Tibial nerve (tissue), 4 donors: ENCODE measurements at places on chromosomes 4 and X.

- H3K27me3 ChIP-seq, result no peaks in the 10 kb centered on the region
- no peaks in the 10 kb centered on the region for H3K36me3 ChIP-seq
- DNase-seq, result no peak
- no peak overlapping the region for H3K27ac ChIP-seq
- no peaks in the 10 kb centered on the region for H3K4me1 ChIP-seq
Measured at GRCh38 chr4:94160774-94161173, 46.9 kb upstream of the SMARCAD1 start.

DNA sequence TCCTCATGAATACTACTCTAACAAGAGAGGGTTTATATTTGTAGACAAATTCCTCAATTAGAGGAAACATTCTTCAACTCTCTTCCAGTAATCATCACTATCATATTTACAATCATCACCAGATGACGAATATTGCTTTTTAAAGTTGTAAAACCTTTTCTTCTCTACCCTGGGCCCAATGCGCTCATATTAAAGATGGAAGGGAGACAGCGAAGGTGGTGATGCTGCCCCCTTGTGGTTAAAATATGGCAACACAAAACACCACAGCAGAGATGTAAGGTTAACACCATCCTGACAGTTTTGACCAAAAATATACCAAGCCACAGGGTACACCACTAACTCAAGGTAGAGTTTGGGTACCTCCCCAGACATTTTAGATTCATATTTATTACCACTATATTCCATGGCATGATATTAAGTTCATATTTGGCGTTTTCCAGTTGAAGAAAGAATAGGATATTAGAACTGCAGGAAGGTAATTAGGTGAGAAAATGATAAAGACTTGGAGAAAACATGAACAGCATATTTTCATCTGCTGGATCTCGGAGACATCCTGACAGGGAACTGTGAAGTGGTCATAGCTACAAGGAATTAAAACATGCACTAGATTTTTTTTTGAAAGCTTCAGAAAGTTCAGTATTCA lies 72.8 kb downstream of the SLC9A7 start:
- H3K4me1 ChIP-seq, result no peaks in the 10 kb centered on the region
- H3K4me3 ChIP-seq, result no peak overlapping the region
- peaks cover 6% of the 10 kb centered on the region for H3K27me3 ChIP-seq
- no peak overlapping the region for H3K27ac ChIP-seq

- DNase-seq, result no peak
- H3K4me3 ChIP-seq, result no peak overlapping the region
- H3K27me3 ChIP-seq, result peaks cover 27% of the 10 kb centered on the region
Measured at GRCh38 chrX:112874175-112874574, 33.5 kb upstream of the AMOT start.

GRCh38 chrX:63128509-63128908 lies 222.6 kb downstream of the SPIN4 start:
- no peak for DNase-seq
- no peak overlapping the region for H3K27ac ChIP-seq
- no peaks in the 10 kb centered on the region for H3K27me3 ChIP-seq
- H3K36me3 ChIP-seq, result no peaks in the 10 kb centered on the region
- no peak overlapping the region for H3K4me3 ChIP-seq
- no peaks in the 10 kb centered on the region for H3K4me1 ChIP-seq

DNA sequence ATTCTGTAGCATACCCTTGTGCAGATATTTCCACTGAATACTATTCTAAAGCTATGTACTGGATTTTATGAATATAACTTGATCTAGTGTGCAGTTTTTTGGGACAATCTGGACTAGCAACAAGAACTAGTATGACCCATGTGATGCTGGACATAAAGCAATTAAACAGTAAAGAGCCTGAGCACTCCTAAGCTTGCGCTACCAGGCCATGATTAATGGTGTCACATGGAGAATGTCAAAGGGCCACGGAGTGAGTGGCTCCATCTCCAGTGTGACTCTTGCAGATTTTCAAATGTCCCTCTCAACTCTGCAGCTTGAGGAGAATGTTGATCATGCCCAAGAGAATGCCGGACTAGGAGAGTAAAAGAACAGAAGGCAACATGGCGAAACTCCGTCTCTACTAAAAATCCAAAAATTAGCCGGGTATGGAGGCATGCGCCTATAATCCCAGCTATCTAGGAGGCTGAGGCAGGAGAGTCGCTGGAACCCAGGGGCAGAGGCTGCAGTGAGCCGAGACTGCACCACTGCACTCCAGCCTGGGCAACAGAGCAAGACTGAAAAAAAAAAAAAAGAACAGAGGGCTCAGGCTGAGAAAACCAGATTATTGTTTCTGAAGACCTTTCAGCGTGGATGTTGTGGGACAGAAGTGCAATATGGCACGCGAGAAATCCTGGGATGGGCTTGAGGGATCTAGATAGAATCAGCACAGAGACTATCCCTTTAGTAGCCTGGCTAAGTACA lies 45.0 kb downstream of the TIGD2 start:
- no peaks in the 10 kb centered on the region for H3K4me1 ChIP-seq
- H3K36me3 ChIP-seq, result no peaks in the 10 kb centered on the region
- H3K27ac ChIP-seq, result no peak overlapping the region
- H3K4me3 ChIP-seq, result no peak overlapping the region

- no peak for DNase-seq
- peaks cover 11% of the 10 kb centered on the region for H3K4me1 ChIP-seq
- no peaks in the 10 kb centered on the region for H3K36me3 ChIP-seq
- H3K4me3 ChIP-seq, result no peak overlapping the region
- H3K27me3 ChIP-seq, result no peaks in the 10 kb centered on the region
- H3K27ac ChIP-seq, result peak overlapping the region; percentile 46
Measured at GRCh38 chr4:123587983-123588494, 191.4 kb downstream of the SPRY1 start.

DNA sequence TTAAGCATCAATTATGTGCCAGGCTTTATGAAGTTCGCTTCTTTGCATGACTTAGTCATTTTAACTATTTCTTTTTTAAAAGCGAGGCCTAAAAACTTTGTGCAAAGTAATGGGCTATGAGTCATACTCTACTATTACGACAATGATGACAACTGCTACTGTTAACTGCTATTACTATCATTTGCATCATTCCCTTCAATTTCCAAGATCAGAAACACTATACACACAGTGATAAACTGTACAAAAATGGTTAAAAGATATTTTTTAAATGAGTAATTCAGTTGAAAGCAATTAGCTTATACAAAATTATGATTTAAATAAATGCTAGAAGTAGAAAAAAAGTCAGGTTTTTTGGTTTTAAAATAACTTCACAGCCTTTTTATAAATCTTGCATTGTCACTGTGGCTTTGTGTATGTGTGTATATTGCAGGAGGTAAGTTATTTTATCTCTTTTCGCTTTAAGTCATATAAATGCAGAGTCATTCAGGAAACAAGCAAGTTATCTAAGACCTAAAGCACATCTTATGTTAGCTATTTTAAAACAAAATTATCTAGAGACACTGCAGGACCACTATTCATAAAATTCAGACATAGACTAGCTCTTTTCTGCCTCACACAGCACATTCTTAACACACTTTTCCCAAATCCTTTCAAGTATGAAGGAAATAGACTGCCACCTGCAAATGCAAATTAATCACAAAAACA lies 18.5 kb upstream of the CXCL3 start:
- no peaks in the 10 kb centered on the region for H3K4me1 ChIP-seq
- no peaks in the 10 kb centered on the region for H3K36me3 ChIP-seq
- no peak overlapping the region for H3K27ac ChIP-seq
- no peak overlapping the region for H3K4me3 ChIP-seq
- no peak for DNase-seq

DNA sequence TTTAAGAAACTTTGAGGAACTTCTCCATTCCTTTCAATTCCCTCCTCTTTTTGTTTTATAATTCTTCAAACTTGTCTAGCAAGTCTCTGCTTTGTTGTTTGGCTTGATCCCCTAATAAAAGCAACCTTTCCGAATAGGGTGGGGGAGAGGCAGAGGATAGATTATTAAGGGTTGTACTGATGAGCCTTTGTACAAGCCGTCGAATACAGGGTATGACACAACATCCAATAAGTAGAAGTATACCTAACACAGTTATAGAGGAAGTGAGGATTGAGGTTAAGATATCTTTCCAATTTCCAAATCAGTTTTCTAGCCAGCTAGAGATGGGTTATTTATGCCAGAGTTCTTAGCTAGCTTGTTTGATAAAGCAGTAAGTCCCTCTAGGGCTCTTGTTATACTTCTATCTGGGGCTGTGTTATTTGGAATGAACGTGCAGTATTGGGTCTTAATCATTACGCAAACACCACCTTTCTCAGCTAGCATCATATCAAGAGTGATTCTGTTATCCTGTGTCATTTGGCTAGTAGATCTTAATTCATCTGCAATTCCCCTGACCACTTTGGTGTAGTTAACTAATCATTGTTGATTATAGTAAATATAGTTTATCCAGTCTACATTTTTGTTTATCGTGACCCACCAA lies 18.5 kb downstream of the METAP1 start:
- no peak for DNase-seq
- no peaks in the 10 kb centered on the region for H3K36me3 ChIP-seq
- no peaks in the 10 kb centered on the region for H3K27me3 ChIP-seq
- H3K27ac ChIP-seq, result no peak overlapping the region
- H3K4me1 ChIP-seq, result peaks cover 9% of the 10 kb centered on the region

DNA sequence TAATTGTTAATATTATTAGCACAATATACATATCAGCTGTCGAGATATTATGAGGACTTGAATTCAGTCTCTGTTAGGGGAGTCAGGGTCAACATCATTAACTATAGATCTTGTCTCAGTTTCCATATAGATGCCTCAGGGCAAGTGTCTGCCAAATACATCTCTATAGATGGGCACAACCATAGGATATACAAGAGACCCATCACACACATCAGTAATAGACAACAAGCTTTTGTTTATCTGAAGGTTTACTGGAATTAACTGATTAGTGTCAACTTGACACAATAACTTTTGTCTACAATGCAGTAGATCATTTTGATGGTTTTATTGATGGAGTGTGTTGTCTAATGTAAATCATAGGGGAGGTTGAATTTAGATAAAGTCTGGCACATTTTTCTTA lies 37.1 kb upstream of the PHOX2B start:
- no peaks in the 10 kb centered on the region for H3K36me3 ChIP-seq
- H3K27ac ChIP-seq, result no peak overlapping the region

DNA sequence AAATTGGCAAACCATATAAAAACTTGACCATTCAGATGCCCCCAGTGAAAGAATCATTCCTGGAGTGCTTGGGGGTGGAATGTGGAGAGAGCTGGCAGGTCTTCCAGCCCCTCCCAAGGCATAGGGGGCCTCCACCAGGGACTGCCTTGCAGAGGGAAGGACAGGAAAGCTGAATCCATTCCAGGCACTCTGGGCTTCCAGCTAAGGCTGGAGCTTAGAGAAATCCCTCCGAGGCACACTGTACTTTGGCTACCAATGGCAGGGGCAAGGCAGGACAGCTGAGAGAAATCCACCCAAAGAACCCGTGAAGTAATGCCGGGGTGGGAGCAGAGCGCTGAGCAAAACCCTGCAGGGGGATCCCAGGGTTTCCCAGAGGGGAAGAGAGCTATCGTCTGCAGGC lies 4.0 kb downstream of the CENPU start:
- no peak for DNase-seq
- no peak overlapping the region for H3K27ac ChIP-seq
- no peak overlapping the region for H3K4me3 ChIP-seq
- no peaks in the 10 kb centered on the region for H3K36me3 ChIP-seq
- H3K4me1 ChIP-seq, result no peaks in the 10 kb centered on the region

DNA sequence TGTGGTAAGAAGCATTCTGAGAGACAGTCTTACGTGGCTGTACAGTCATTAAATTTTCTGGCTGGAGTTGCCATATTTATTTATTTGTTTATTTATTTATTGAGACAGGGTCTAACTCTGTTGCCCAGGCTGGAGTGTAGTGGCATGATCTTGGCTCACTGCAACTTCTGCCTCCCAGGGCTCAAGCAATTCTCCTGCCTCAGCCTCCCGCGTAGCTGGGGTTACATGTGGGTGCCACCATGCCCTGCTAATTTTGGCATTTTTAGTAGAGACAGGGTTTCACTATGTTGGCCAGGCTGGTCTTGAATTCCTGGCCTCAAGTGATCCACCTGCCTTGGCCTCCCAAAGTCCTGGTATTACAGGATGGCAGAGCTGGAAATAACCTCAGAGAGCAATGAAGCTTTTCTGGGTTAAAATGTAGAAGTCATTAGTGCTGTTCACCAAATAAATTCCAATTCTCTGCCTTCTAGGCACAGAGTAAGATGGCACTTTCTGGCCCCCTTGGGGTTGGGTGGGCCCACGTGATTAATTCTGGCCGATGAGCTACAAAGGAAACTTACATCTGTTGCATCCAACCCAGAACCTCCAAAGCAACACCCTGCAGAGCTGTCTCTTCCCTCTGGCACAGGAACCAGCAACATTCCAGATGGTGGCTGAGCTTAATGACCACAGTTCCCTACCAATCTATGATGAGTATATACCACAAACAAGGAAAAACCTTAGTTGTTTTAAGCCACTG lies 4.5 kb downstream of the MRFAP1 start:
- no peak overlapping the region for H3K27ac ChIP-seq
- peaks cover 24% of the 10 kb centered on the region for H3K36me3 ChIP-seq
- no peak overlapping the region for H3K4me3 ChIP-seq

DNA sequence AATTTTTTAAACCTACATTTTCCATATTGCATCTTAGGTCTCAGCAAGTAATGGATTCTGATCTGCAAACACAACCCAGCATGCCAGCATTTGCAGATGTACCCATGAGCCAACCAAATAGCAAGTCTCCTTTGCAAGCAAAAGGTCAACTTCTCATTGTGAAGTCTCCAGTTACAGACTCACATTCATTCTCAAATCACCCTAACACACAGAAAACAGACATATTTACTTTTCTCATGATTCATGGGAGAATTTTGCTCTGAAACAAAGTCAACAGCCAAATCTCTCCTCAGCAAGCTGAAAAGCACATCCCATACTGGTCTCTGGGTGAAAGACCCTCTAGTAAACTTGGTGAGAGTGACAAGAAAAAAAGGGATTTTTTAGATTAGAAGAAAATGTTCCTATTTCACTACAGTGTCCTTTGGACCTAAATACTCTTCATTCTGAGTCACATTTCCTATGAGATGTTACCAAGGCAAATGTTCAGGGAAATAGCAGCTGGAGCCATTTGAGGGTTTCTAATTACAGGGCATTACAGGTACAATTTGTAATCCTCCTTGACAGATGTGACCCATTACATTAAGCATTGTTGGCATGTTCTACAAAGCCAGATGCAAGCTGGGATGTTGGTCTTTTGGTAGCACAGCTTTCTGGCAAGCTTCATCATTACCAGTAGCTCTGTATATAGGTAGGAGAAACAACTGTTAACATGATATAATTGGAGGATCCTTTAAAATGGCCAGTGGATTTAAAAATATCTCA lies 383.3 kb downstream of the SMARCA1 start:
- no peaks in the 10 kb centered on the region for H3K4me1 ChIP-seq
- H3K36me3 ChIP-seq, result no peaks in the 10 kb centered on the region
- H3K27me3 ChIP-seq, result no peaks in the 10 kb centered on the region
- no peak for DNase-seq

GRCh38 chr4:33722800-33723516 lies 2521.4 kb downstream of the ARAP2 start:
- no peaks in the 10 kb centered on the region for H3K36me3 ChIP-seq
- no peaks in the 10 kb centered on the region for H3K4me1 ChIP-seq
- H3K27me3 ChIP-seq, result no peaks in the 10 kb centered on the region
